Activated T-cell treated with anti-CD3 and anti-CD28 coated beads for 48 hours (primary cell): ENCODE measurements at places on chromosomes 2 and 18.

- no peak for DNase-seq
Measured at GRCh38 chr18:28178720-28179119, 1.8 kb upstream of the CDH2 start.

DNA sequence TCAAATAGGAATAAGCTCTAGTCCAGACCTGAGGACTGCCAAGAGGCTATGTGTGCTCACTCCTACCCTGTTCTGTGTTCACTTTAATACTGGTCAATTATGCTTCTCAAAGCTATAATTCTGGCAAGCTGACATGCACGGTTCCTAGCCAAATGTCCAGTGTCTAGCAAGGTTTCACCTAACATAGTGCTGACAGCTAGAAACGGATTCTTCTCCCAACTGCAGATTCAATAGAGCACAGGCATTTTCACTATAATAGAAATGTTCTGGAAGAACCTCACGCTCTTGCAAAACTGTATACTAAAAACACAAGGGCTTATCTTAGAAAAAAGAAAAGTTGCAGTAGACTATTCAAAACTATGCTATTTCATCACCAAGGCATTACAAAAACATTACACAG, 45.1 kb downstream of the HDAC4 start:
- DNase-seq, result no peak

DNA sequence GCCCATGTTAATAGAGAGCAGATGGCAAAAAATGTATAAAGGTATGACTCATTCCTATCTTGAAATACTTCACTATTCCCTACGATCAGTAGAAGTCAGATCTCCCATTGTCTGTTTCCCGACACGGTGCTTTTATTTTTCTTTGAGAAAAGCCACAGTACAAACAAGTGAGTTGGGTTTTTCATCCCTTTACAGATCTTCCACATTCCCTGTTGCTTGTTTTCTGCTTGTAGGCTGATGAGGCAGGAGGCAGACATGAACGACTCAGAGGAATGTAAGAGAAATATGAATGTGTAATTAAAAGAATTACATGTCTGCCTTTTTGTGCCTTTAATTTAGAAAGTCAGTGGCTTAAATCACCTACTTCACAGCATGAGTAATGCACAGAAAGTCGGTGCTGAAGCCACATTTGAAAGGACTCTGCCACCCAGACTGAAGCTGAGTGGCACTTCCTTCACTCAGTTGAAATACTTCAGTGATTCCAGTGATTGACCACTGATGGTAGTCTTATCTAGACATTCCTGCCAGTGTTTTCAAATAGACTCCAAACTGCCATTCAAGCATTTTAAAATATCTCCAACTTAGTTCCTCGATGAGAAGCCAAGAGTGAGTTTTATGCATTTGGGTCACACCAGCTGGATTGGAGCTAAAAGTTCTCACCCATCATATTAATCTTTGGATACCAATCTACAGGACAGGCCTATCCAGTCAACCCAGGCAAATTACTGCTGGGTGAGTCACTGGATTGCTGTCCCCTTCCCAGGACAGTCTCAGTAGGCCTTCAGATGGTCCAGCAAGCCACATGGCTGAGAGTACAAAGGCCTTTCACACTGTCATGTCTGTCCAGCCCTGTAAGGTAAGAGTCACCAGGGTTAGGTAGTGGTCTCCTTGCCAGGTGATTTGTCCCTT, 79.0 kb downstream of the COLEC12 start:
- no peak for DNase-seq

DNA sequence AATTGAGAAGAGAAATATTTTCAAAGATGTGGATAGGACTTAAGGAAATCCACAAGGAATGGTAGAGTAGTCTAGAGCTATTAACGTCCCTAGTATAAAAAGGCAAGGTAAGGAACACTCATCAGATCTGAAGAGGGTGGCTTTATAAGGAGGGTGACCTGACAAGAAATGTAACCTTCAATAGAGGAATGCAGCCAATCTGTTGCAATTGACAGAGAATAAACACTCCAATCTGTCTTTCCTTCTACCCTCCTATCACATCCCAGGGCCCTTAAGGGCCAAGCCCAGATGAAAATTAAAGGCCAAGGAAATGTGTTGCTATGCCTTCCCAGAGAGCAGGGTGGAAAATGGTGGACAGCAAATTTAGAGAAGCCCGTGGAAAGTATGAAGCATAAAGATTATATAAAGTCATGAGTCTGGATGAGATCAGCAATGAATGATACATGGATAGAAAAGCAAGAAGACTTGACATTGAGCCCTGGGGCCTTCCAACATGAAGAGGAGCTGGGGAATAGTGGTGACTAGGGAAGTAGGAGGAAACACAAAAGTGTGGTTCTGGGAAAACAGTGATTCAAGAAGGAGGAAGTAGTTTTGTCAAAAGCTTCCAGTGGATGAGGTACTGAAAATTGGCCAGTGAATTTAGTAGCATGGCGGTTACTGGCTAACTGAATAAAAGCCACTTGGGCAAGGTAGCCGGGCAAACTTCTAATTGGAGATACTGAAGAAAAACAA, 270.6 kb upstream of the TANK start:
- DNase-seq, result no peak

DNA sequence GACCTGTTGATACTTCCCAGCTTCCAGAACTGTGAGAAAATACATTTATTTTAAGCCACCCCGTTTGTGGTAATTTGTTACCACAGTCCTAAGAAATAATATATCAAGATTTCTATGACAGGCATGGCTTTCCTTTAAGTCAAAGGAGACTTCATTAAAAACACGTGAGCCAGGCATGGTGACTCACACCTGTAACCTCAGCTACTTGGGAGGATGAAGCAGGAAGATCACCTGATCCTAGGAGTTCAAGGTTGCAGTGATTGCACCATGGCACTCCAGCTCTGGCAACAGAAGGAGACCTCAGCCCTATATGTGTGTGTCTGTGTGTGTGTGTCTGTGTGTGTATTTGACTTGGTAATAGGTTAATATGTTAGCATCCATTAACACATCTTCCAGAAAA, 69.8 kb upstream of the SCN7A start:
- no peak for DNase-seq

- no peak for DNase-seq
Measured at GRCh38 chr2:65300134-65300760, 72.6 kb downstream of the ACTR2 start.

DNA sequence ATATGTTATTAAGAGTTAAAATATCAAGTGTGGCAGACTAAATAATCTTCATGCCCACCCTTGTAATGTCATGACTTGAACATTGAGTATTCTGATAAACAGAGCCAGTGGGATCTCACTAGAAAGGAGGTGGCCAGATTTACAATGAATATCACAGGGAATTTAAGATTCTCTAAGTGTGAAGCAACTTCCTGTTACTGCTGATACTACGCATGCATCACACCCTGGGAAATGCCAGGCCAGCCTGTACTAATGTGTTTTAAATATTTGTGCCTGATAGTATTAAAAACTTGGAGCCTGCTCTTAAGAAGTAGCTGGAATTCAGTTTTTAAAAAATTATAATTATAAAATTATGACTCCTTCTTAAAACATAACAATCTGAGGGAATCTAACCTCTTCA, 148.3 kb downstream of the LAMA3 start:
- DNase-seq, result no peak

GRCh38 chr2:64581777-64582539, 57.8 kb downstream of the AFTPH start:
- no peak for DNase-seq
